ENCODE measurements at places on chromosomes 13 and 19.

- no peak for DNase-seq
Measured at GRCh38 chr13:75165543-75166230, 316.3 kb downstream of the TBC1D4 start.

GRCh38 chr19:42246143-42246921 is 3.9 kb upstream of the GSK3A start:
- DNase-seq: peak; percentile 14

- DNase-seq: no peak
Measured at GRCh38 chr13:40311356-40312101, 354.9 kb downstream of the FOXO1 start.

DNA sequence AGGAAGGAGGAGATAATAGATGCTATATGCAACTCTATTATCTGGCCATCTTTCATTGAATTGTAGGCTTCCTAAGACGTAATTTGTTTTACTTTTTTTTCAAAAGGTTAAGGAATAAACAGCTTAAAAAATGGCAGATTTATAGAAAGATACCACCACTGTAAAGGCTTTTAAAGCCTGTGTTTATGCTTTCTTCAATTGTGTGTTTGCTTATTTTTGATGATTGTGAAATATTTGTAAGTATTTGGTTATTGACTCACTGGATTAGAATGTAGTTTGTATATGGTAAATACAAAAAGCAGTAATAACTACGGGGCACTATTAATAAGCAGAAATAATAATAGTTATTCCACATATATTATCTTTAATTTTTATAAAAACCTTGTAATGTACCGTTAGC is 437.9 kb downstream of the KLF5 start:
- no peak for DNase-seq

- DNase-seq: no peak
Measured at GRCh38 chr13:86082121-86082520, 282.9 kb upstream of the SLITRK6 start.

- no peak for DNase-seq
Measured at GRCh38 chr19:19460258-19460731, 54.8 kb downstream of the GATAD2A start.

DNA sequence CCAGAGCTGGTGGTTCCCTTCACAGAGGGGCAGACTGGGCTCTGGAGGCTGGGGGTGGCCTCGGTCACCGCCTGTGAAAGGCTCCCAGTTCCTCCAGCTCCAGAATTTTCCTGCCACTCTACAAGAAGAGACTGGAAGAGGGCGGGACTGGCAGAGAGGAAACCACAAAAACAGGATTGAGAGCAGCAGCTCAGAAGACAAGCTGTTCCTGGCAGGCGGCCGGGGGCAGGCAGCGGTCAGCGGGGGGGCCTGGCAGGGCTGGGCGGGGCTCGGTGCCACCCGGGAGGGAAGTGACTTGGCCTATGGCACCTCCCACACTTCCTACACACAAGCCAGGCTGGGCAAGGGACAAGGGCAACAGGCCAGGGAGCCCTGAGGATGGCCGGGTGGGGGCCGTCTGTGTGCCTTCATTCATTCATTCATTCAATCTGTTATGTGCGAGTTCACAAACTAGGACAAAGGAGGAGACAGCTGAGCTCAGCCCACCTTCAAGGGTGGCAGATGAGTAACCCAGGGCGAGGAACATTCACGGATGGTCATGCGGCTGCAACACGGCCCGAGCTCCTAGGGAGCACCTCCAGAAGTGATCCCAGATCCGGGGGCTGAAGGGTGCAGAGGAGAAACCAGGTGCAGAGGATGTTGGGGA is 16.9 kb upstream of the BTBD2 start:
- no peak for DNase-seq

- no peak for DNase-seq
Measured at GRCh38 chr13:78909276-78909675, 250.3 kb upstream of the OBI1 start.

- no peak for DNase-seq
Measured at GRCh38 chr13:97565906-97566305, 131.9 kb downstream of the RAP2A start.

- no peak for DNase-seq
Measured at GRCh38 chr13:91351980-91352379, 4.5 kb downstream of the MIR17HG start.

DNA sequence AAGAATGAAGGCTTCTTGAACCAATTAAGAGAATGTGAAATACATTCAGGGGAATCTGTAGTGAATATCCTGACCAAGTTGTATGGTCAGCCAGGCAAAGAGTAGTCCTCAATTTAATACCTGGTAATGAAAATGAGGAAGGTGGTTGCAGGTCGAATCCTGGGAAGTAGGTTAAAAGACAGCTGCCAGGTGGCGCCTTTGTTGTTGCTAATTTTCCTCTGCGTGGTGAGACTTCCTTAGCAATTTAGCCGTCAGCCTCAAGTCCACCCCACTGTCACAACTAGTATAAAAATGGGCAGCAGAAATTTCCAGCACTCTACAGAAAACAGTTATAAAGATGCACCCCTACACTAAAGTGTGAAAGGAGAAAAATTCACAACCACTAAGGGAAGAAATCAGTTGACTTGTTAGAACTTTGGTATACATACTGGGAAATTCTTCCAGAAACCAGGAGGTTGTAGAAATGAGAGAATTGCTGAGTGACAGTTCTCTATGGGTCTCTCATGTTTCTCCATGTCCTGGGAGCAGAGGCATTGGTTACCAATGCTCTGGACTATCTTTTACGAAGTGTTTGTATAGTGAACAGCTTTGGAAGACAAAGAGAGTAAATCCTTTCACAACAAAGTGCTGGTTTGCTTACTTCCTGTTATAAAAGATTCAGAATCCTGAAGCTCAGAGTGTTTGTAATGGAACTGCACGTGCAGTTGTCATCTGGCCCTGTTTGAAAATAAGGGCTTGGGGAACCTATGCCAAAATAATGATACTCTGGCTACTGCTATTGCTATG is 235.9 kb downstream of the NHLRC3 start:
- no peak for DNase-seq

- no peak for DNase-seq
Measured at GRCh38 chr13:105282406-105283285, 1252.8 kb downstream of the EFNB2 start.

- no peak for DNase-seq
Measured at GRCh38 chr19:40191836-40192646, 815 bp downstream of the MAP3K10 start.

- no peak for DNase-seq
Measured at GRCh38 chr13:35860661-35861060, 270.5 kb downstream of the DCLK1 start.

DNA sequence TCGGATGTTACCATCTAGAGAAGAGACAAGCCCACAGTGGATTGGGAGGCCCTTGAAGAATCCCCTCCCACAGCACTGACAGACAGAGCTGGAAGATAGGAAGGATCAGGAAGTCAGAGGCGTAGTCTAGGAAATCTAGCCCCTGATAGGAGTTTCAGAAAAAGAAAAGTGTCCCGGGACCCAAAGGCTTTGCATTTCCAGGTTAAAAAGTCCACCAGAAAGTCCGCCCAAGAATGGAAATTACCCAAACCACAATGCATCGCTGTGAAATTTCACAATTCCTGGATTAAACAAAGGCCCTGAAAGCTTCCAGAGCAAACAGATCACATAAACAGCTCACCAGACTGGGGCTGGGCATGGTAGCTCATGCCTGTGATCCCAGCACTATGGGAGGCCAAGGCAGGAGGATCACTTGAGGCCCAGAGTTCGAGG is 146.9 kb downstream of the KDM4B start:
- DNase-seq: no peak

- peak; percentile 23 for DNase-seq
Measured at GRCh38 chr19:58218899-58219298, 9.8 kb upstream of the ZNF544 start.

DNA sequence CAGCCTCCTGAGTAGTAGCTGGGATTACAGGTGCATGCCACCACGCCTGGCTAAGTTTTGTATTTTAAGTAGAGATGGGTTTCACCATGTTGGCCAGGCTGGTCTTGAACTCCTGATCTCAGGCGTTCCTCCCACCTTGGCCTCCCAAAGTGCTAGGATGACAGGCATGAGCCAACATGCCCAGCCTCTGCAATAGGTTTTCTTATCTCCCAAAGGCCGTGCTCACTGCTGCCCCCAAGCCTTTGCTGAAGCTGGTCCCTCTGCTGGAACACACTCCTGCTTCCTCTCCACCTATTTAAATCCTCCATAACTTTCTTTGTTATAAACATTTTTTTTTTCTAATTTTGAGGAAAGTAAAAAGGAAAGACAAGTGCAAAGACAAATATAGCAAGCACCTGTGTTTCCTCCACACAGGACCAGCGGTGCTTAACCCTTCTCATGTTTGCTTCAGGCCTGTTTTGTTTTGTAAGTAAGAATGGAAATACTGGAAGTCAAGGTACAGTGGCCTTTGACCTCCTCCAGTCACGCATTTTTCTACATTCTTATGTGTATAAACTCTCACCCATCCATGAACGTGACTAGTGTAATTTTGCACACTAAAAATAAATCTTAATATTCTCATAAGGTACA is 14.5 kb upstream of the TNFAIP8L1 start:
- no peak for DNase-seq

DNA sequence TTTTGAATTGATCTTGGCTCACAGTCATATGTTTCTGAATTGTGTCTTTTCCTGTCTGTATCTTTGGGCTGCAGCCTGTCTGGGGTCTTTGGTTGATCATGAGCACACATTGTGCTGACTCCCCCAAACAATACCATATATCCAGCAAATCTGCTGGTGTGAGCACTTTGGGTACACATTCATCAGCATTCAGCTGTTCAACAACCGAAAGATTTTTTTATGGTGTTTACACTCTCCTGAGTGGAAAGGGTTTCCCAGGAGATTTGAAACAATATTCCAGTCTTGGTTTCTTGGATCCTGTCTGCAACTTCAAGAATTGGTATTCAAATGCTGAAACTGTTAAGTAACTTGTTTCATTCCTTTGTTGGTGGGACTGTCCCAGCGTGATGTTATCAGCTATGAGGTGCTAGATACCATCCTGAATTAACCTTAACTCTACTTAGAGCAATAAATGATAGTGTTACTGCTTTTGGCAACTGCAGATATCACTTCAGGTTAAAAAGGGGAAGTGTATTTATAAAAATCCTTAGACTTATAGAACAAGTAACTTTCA is 78.4 kb upstream of the DIAPH3 start:
- DNase-seq: no peak

DNA sequence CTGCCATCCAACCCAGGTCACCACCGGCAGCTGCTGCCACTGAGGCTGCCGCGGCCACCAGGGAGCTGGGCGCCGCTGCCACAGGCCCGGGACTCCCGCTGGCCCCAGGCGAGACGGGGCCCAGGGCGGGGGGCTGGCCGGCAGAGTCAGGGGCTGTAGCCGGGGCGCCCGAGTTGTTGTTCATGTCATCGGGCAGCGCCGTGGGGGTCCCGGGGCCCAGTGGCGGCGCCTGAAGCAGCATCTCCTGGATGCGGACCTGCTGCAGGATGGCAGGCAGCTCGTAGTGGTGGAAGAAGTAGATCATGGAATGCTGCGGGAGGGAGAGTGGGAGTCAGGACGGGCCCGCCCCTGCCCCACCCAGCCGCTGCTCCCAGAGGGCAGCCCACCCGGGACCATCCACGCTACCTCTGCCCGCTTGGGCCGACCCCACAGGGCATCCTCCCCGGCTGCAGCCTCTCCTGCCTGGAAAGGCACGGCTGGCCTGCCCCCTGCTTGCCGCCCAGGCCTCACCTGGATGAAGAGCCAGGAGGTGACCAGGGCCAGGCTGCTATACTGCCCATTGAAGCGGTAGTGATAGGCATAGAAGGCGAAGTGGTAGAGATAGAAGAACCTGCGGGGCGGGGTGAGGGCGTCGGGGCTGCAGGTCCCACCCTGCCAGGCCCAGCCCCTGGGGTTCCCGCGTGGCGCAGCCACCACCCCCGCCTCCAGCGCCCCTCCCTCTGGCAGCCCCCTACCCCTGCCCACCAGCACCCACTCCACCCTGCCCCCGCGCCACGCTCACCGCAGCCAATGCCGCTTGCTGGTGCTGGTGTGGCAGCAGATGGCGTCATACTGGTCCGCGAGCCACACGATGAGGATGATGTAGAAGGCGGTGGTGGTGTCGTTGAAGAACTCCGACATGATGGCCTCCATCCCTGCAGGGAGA is 10.1 kb downstream of the TMEM259 start:
- no peak for DNase-seq

GRCh38 chr13:92196591-92197256 is 798.3 kb downstream of the GPC5 start:
- DNase-seq: no peak

DNA sequence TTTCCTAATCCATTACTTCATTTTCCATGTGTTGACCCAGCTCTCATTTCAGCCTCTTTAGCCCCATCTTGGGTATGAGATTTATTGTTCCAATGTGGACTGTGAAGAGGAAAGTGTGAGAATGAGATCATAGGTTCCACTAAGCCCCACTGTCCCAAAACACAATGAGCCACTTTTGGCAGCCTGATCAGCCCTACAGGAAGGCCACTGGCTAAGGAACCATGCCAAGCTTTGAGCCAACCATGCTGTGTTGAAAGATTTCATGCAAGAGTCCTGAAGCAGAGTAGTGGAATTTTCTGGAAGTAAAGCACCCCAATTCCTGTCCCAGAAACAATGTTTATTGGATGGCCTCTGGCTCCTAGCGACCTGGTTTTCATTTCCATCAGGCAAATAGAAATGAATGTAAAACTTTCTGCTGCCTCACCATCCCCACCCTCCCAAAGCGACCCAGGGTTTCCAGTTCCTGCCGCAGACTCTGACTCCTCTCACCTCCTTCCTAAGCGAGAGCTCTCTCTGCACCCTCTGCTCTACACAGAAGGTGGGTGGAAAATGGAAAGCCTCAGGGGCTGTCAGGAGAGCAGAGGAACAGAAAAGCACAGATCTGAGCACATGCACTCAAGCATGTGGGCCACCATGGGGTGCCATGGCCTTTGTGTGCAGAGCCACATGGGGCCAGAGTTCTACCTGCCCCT is 73.1 kb downstream of the KCTD12 start:
- no peak for DNase-seq

- DNase-seq: peak; percentile 86
Measured at GRCh38 chr19:12140545-12141404, 625 bp upstream of the ZNF20 start.

DNA sequence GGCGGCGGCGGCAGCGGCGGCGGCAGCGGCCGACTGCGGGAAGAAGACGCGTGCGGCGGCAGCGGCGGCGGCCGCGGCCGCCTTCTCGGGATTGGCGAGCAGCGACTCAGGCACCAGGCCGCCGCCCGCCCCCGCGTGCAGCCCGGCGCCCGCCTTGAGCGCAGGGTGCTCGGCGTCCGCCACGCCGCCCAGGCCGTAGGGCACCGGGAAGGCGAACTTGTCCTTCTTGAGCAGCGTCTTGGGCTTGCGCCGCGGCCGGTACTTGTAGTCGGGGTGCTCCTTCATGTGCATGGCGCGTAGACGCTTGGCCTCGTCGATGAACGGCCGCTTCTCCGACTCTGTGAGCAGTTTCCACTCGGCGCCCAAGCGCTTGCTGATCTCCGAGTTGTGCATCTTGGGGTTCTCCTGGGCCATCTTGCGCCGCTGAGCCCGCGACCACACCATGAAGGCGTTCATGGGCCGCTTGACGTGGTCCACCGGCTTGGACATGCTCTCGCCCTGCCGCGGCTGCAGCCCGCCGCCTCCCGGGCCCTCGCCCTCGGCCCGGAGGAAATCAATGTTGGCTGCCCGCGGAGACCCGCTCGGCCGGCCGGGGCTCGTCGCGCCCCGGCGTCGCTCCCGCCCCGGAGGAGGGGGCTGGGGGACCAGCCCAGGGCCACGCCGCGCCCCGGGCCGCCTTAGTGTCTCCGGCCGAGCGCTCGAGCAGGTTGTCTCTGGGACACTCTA is 621 bp downstream of the SOX21 start:
- DNase-seq: no peak

Data from hematopoietic multipotent progenitor cell treated with erythropoietin and hydrocortisone succinate and interleukin-3 and kit ligand, for 17 days (in vitro differentiated cells).